Cortex of kidney (tissue), 1 donor: ENCODE measurements at places on chromosomes 6 and 20.

GRCh38 chr6:47647188-47647587 is 51.2 kb upstream of the ADGRF4 start:
- DNase-seq: no peak

GRCh38 chr20:53995949-53996348 is 74.4 kb downstream of the BCAS1 start:
- no peak for DNase-seq

- no peak for DNase-seq
Observed at GRCh38 chr6:16196260-16196983, 42.0 kb upstream of the GMPR start.

GRCh38 chr6:135329851-135330803 is 149.0 kb downstream of the MYB start:
- DNase-seq: no peak

- no peak for DNase-seq
Observed at GRCh38 chr6:15512721-15513120, 150.1 kb downstream of the DTNBP1 start.

DNA sequence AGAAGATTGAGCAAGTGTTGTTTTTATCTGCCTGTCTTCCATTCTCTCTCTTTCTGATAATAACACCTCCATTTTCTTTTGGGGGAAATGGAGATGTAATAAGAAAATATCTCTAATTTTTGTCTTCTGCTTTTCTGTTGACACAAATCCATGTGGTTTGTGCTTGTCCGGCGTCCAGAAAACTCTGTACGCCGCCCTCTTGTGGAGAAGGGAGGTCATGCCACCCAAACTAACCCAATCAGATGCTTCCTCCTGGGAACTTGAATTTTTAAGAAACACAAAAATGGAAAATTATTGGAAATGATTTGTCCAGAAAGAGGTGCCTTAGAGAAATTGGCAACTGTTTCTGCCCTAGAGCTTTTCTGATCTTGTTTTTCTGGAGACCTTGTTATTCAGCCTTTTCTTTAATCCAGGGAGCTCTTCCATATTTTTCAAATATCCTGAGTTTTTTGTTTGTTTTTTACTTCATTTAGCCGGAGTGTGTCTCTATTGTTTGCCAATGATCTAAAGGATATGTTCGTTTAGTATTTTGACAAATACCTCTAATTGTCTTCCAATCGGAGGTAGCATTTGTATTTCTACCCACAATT is 17.8 kb upstream of the FNDC1 start:
- DNase-seq: no peak

DNA sequence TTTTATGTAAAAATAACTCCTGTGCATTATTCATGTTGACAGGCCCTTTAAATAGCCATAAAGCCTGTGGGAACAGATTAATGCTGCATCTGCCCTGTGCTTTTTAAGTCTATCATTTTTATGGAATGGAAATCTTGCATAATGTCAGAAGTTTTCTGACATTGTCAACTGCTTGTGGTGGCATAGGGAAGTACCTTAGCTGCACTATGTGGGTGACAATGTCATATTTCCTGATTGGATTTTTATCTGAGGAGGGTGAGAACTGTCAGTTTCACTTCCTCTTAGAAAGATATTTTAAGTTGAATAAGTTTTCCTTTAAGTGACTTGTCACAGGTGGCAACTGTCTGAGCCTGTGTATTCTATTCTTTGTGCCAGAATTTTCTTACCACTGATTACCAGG is 267.9 kb downstream of the PLCB1 start:
- no peak for DNase-seq

- DNase-seq: no peak
Observed at GRCh38 chr6:10535193-10535592, 14.0 kb downstream of the GCNT2 start.

DNA sequence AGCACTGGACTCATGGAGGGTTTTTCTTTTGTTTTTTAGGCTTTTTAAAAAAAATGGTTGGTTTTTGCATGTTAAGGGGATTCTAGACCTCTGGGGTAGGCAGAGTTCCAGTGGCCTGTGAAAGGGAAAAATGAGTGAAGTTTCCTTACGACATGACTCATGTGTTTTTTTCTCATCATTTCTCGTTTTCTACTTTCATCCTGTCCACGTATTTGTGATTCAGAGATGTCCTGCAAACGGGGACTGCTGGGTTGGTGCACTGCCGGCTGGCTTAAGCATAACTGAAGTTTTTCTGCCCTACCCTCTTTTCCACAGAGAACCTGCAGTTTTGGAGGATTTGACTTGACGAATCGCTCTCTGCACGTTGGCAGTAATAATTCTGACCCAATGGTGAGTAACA is 182.3 kb downstream of the SASH1 start:
- no peak for DNase-seq

- no peak for DNase-seq
Observed at GRCh38 chr20:32336918-32337347, 21.2 kb upstream of the ASXL1 start.

GRCh38 chr6:55794136-55794812 is 81.1 kb downstream of the BMP5 start:
- DNase-seq: no peak

DNA sequence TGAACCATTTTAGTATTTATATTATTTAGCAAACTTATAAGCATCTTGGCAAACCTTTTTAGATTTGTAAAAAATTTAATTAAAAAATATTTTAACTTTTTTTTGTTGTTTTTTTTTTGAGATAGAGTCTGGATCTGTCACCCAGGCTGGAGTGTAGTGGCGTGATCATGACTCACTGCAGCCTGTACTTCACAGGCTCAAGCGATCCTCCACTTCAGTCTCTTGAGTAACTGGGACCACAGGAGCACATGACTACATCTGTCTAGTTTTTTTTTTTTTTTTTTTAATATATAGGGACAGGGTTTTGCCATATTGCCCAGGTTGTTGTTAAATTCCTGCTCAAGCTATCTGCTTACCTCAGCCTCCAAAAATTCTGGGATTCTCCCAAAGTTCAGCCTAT is 161.1 kb downstream of the EYS start:
- DNase-seq: no peak

DNA sequence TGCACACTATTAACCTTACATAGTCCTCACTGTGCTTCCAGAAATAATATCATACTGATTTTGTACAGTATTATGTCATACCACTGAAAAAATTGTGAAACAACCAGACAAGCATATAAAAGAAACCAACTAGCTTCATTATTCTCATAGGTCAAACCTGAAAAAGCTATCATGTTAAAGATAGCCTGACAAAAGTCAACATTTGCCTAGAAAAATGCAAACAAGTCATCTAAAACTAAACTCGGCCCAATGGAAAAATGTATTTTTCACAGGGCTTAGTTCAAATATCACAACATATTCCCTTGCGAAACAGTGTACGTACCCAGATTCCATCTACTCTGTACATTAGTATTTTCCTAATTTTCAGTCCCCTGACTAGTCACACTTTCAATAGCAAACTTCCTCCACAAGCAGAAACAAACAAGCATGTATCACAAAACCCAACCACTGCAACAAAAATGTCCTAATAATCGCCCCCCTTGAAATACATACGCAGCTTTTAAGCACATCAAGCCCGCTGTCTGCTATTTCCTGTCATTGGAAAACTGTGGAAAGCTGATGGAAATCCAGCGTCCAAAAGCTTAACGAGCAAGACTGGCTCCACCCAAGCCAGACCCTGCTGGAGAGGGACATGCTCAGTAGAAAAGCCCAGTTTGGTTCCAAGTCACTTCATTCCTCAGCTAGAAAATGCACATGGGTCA is 93.1 kb downstream of the EPB41L2 start:
- DNase-seq: no peak

- no peak for DNase-seq
Observed at GRCh38 chr6:143973097-143973966, 34.7 kb downstream of the PLAGL1 start.

DNA sequence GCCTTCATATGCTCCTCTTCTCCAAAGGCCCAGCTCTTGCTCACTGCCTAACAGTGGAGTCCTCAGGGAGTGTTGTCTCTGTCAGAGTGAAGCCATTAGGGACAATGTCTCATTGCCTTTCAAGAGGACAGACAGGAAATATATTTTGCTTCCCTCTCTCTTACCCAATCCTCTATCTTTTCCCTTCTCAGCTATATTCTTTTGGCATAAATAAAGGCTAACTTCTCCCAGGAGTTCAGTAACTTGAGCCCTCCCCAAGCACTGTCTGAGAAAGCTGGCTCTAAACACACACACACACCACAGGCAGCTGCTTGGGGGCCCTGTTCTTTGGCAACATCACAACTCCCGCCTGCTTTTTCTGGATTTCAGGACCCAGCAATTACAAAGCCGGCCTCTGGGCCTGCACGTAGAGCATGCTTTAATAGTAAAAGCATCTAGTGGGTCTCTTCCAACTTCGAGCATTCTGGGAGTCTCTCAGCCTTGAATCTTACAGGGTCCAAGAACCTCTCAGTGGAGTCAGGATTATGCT is 34.7 kb upstream of the LAMA4 start:
- DNase-seq: no peak

GRCh38 chr20:46308258-46309157 is at the start of gene CDH22:
TSS of gene CDH22 (minus strand) at chr20:46308498. CDS start at chr20:46251294, 57,204 bp downstream.
- DNase-seq: no peak

GRCh38 chr6:149763866-149764265 is 14.3 kb downstream of the PCMT1 start:
- no peak for DNase-seq

- DNase-seq: no peak
Observed at GRCh38 chr20:58855506-58856389, 3.2 kb downstream of the GNAS start.

DNA sequence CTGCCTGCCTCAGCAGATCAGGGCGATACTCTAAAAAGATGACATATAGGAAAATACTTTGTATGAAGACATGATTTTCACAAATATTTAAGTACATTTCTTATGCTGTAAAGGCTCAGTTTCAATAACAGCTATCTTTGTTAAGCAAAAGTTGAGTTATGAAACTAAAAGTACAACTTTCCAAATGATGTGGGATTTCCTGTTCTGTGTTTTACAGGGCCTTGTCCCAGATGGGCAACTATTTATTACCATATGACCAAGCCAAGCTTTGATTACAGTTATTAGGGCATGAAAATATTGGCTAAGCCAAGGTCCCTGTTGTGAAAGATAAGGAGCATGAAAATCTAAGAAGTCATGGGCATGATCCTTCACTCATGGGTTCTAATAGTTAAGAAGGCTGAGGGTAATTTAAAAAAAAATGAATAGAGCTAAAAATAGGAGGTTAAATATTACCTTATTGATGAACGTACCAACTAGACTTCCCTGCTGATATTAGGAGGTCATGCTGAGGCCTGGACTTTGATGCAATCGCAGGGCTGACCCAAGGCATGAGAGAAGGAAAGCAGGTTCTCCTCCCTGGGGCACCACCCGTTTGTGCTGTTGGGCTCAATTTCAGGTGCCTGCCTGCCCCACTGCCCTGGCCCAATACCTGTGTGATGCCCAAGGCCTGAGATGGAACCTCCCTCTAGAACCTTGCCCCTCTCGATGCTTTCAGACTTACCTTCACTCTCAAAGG is 294.4 kb upstream of the PRDM1 start:
- no peak for DNase-seq

DNA sequence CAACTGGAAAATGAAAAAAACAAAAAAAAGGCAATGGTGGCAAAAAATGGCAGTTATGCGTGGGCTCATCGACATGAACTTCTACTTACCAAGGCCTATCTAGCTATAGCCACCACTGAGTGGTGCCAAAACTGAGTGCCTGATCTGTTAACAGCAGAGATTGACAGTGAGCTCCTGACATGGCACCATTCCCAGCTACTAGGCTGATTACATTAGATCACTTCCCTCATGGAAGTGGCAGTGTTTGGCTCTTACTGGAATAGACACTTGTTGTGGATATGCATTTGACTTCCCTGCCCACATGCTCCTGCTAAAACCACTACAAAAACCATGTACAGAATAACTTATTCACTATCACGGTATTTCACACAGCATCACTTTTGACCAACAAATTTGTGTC is 216.1 kb upstream of the SGK1 start:
- no peak for DNase-seq

DNA sequence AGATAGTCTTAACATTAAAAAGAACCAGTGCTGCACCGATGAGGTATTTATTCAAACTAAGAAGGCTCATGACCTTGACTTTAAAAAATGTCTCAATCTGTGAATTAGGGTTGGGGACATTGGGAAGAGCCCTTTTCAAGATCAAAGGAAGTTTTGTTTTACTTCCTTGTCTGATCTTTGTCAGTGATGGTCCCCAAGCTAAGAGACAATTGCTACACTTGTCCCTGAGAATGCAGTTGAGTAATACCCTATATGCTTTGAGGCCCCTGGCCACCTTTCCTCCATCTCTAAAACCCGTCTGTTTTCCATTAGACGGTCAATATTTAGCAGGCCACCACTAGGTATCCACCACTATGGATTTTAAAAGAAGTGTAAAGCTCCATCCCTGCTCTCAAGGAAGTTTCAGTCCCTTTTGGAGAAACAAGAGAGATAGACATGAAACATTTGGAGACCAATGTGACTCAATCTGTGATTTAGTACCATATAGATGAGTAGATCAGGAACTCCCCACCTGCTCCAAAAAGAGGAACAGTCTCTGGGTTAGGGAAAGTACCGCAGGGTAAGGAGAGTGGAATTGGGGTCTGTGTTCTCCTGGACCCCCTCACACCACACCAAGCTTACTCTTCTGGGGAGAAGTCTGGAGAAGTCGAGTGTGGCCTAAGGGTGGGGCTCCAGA is 99.1 kb upstream of the ISM1 start:
- no peak for DNase-seq

DNA sequence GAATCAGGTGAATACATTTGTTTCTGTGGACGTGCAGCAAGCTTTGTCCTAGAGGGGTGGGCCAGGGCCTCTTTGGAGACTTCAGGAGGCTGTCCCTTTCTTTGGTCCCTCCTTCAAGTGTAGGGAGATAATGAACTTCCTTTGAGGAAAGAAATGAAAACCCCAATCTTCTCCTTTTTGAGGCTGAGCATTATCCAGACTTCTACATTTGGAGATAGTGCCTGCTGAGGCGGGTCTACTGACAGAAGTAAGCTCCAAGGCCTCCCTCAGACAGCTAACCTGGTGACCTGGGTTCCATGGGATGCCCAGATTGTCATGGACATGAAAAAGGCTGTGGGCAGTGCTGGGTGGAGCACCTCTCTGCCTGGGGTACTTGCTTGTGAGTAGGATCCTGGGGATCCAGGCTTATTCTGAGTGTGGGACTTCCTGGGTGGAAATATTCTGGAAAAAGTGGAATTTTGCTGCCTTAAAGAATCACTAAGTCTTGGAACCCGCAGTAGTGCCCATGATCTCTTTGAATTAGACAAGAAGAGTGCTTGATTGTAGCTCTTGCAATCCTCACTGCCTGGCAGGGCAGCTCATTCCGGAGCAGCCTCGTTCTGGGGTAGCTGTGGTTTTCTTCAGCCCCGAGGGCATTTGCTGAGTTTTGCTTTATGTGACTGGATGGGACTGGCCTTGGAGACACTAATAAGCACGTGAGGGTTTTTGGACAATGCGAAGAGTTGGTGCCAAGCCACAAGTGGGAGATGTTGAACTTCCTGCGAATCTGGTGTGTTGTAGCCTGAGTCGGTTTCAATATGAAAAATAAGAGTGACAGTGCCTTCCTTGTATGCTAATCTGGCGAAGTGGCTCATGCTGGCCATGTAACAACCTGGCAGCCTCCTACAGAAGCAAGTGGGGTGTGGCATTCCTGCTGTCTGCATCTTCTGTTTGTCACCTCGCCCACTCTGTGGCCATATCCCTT is 28.1 kb downstream of the SNRNP48 start:
- DNase-seq: no peak
